ENCODE measurements at places on chromosomes 13 and 19.

GRCh38 chr13:60837806-60838205, 440.8 kb downstream of the TDRD3 start:
- DNase-seq = no peak

DNA sequence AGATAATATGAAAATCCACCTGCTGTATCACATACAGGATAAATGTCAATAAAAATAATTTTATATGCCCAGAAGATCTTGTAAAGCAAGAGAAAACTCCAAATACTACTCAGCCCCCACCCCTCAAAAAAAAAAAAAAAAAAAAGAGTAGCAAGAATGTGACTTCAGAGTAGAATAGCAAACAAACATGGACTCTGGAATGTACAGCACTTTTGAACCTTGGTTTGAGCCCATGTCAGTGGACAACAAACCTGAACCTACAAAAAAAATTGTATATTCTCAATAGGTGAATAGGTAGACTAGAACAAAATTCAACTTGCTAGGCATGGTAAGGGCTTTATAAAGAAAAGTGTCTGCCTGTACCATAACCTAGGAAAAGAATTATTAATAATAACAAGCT, 428.0 kb downstream of the SLITRK6 start:
- DNase-seq = no peak

- DNase-seq = no peak
Measured at GRCh38 chr13:88586263-88586662, 915.1 kb downstream of the SLITRK5 start.

- no peak for DNase-seq
Measured at GRCh38 chr13:46531953-46532352, 21.0 kb upstream of the LRCH1 start.

- no peak for DNase-seq
Measured at GRCh38 chr13:44160591-44161191, 212.9 kb upstream of the SERP2 start.

DNA sequence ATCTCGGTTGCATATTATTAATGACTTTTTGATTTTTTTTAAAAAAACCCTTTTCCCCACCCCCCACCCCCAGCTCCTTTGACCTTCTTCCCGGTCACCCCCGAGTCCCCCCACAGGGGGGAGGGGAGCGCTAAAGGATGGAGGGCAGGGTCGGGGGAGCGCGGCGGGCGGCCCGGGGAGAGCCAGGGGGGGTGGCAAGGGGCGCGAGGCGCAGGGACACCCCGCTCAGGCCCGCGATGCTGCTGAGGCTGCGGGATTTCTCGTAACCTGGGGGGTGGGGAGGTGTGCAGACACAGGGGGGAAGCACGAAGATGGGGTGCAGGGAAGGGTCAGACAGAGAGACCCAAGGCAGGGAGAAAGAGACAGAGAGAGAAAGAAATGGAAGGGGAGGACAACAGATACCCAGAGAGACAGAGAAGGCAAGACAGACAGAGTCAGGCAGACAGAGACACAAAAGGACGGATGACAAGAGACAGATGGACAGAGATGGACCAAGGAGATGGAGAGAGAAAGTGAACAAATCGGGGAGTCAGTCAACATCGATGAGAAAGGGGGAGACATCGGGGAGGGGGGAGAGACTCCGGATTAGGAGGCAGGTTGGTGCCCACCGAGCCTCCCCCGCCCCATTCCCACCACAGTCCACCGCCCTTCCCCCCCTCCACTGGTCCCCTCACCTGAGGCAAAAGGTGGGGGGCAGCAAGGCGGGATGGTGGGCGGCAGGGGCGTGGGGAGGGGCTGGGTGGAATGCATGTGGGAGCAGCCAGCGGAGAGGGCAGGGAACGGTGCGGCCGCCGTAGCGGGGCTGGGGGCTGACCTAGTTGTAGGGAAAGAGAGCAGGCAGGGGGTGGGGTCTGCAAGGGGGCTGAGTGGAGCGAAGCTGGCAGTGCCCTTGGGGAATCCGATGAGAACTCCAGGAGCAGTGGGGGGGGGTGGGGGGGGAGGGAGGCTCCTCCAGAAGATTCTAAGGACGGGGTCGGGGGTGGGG, 14.2 kb downstream of the KCNC3 start:
- DNase-seq = no peak

GRCh38 chr19:54014920-54015560, 23.6 kb downstream of the CACNG6 start:
- no peak for DNase-seq
